D341Med (cell line): ENCODE measurements at places on chromosomes 12 and 14.

- no peak for DNase-seq
Observed at GRCh38 chr14:100666851-100667250, 59.8 kb upstream of the DLK1 start.

DNA sequence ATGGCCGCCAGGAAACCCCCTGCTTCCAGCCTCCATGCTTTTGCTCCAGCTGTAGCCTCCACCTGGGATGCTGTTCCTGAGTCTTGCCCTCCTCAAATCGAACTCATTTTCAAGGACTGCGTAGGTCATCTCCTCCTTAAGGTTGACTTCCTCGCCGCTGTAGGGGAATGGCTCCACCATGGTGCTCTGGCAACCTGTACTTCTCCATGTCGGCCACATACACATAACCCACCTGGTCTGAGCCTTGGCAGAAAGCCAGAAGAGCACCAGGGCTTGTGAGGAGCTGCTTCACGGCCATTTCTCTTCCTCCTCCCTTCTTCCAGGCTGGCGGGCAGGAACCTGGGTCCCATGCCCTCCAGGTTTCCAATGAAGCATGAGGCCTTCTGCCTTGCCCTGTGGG is 36.7 kb upstream of the BEGAIN start:
- no peak for DNase-seq

GRCh38 chr12:100476013-100476751 is 2.5 kb downstream of the NR1H4 start:
- no peak for DNase-seq

DNA sequence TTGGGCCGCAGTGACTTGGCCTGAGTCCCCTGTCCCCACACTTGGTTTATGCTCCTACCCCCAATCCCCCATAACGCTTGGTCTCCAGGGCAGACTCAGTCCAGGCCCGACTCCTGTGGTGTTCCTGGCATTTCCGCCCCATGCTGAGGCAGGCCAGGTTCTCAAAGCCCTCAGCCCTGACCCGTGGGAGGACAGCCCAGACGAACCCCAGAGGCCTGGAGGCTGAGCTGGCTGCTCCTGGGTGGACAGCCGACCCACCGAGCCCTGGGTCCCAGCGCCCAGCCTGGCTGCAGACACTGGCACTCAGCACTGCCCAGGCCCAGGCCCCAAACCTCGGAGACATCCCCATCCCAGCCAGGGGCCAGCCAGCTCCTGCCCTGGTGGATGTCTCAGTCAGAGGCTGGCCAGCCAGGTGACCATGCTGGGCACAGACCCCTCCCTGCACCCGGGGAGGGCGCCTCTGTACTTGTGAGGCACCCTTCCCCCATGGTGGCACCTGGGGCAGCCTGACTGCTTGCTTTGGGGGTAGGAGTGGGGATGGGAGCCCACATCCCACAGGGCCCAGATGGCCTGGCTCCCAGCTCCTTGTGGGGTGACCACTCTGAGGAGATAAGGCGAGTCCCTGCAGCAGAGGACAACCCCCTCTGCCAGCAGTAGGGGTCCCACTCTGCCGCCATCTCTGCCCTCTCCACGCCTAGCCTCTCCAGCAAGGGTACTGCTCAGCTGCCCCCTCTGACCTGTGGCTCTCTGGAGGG is 1.4 kb downstream of the PLD4 start:
- DNase-seq: no peak

DNA sequence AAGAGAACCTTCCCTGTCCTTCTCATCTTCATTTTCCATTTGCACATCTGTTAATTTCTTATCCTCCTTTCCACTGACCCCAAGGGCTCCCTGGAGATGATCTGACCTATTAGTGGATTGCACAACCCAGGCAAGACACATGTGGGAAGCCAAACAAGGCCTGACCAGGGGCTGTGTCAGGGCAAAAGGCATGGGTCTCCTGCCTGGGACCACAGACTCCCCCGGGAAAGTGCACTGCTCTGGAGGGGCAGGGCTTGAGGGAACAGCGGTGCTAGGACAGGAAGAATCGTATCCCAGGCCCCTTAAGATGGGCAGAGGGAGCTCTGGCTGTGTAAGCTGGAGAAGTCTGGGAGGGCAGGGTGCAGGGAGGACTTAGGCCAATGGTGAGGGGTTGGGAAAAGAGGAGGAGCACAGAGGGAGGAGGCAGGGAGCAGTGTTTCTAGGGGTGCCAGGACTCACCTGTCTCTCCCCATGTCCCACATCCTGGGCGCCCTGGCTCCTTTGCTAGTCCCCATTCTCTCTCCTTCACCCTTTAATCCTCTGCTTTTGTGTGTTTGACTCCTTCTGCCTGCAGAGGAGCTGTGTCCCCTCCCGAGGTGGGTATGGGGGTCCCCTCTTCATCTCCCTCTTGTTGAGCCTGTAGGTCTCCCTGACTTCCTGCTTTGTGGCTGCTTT is 25.3 kb downstream of the PLEKHG3 start:
- DNase-seq: no peak

DNA sequence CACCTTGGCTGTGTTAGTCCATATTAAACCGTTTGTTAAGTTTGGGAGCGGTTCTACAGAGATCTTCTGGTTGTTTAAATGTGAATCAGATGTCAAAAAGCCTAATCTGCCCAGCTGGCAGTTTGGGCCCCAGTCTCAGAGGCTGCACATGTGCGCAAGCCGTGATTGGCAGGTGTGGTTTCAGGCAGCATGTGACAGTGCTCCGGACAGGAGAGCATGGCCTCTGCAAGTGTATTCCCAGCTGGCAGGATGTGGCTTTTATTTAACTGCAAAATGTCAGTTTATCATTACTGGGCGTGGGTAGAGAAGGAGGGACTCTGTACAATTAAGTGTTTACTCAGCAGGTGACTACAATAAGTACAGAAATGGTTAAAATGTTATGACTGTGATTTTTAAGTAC is 77.5 kb downstream of the PELI2 start:
- DNase-seq: no peak

DNA sequence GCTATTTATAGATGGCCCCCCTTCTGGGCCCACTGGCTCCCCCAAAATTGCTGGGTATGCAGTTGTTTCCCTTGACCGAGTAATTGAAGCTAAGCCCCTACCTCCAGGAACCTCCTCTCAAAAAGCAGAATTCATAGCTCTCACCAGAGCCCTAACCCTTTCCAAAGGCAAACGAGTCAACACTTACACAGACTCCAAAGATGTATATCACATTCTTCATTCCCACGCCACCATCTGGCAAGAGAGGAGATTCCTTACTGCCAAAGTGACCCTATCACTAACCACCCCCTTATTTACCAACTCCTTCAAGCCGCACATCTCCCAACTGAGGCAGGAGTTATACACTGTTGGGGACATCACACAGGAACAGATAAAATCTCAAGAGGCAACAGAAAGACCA is 66.8 kb downstream of the MOK start:
- DNase-seq: no peak

GRCh38 chr12:76704693-76705092 is 59.2 kb upstream of the ZDHHC17 start:
- DNase-seq: no peak
